ENCODE measurements at places on chromosomes 4 and X.

GRCh38 chr4:40828661-40829060 is 78.9 kb downstream of the NSUN7 start:
- DNase-seq: no peak

GRCh38 chr4:3261411-3262207 is 12.7 kb downstream of the MSANTD1 start:
- no peak for DNase-seq

DNA sequence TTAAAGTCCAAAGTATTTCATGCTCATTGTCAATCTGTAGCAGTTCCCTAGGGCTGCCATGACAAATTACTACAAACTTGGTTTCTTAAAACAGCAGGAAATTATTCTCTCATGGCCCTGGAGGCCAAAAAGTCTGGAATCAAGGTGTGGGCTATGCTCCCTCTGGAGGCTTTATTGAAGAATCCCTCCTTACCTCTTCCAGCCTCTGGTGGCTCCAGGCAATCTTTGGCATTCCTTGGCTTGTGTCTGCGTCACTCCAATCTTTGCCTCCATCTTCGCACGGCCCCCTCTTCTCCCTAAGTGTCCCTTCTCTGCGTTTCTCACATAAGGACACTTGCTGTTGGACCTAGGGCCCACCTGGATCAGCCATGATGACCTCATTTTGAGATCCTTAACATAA is 170.4 kb downstream of the SMIM20 start:
- no peak for DNase-seq

GRCh38 chr4:41657561-41657960 is 91.0 kb downstream of the PHOX2B start:
- DNase-seq: no peak

GRCh38 chr4:65217179-65217578 is 453.1 kb downstream of the EPHA5 start:
- no peak for DNase-seq

GRCh38 chr4:167028976-167029375 is 205.3 kb downstream of the SPOCK3 start:
- no peak for DNase-seq

- DNase-seq: no peak
Measured at GRCh38 chrX:46029777-46030176, 515.4 kb downstream of the ZNF674 start.

GRCh38 chr4:185019456-185020292 is 1.4 kb downstream of the HELT start:
- no peak for DNase-seq

GRCh38 chrX:120752431-120753082 is 122.7 kb upstream of the C1GALT1C1 start:
- DNase-seq: no peak

DNA sequence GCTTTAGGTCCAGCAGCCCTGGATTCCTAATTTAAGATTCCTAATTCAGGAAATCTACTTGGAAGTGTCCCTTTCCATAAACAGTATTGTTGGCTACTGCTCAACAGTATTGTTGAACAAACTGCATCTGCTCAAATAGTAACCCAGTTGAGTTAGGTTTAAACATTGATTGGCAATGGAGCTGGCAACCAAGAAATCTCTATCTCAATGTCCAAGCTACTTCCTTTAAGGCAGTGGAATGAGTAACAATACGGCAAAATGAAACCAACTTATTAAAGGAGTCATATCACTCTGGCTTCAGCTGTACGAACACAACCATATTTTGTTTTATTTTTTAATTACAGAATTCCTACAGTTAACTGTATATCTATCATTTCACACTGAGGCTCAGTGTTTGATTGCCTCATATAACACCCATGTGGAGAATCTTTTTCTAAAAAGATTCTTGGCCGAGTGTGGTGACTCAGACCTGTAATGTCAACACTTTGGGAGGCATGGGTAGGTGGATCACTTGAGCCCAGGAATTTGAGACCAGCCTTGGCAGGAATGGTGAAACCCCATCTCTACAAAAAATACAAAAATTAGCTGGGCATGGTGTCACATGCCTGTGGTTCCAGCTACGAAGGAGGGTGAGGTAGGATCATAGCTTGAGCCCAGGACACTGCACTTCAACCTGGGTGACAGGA is 71.7 kb upstream of the IL13RA1 start:
- DNase-seq: no peak

Measured in CD4-positive, alpha-beta T cell treated with Interleukin-21 for 1 hour (primary cell).